IPS DF 6.9 (cell line): ENCODE measurements at places on chromosomes 3 and 15.

DNA sequence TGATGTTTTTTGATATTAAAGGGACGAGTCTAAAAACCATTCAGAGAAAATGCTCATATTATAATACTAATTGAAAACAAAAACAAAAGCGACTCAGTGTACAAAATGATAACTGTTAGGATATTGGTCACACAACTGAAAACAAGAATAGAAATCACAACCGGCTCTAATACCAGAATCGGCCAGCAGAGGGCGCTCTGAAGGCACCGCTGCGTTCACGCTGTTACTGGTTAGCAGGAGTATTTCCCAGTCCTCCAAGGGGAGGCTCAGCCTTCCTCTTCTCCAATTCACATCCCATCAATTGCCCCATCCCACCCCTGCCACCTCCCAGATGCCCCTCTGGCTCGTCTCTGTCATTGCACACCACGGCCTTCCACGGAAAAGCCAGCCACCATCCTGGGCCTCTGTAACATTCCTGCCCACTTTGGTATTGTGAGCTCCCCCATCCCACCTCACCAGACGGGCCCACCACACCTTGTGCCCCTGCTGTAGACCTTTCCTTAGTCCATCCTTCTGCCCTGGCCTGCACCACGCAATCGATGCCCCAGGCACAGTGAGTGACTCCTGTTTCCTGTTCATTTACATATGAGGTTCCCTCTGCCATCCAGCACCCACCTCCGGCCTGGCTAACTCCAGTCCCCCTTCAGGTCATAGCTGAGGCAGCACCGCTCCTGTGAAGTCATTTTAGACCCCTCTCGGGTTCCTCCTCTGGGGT is 8.5 kb downstream of the FAM107A start:
- no peak for DNase-seq

DNA sequence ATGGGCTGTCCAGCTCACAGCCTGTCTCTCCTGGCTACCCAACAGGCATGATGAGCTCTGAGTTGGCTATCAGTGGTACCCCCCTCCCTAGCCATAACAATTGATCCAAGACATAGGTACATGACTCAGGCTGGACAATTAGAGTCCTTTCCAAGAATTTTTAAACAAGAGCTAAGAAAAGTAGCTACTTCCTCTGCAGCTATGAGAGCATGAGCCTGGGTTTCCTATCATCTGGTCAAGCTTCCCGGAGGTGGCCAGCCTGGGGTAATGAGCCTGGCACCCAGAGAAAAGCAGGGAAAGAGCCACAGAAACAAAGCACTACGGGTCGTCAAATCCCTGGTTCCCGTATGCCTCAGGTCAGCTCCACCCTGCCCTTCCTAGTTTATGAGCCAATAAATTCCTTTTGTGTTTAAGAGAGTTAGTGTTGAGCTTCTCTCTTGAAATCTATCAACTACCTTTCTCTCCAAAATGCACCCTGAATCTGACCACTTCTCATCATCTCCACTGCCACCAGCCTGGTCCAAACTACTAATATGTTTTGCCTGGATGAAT is 2.3 kb upstream of the SLC51B start:
- DNase-seq, result no peak

DNA sequence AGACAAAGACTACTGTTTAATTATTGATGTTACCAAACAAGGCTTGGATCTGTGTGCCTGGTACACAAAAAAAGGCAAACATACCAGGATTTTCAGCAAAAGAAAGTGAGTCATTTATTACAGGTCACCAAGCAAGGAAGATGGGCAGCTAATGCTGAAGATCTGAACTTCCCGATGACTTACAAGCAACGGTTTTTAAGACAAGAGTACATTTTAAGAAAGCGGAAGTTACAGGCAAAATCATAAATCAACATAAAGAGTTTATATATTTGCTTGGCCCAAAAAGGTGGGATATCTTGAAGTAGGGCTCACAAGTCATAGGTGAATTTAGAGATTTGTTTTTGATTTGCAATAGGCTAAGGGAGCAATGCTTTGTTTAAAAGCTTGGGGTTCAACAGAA is 125.4 kb upstream of the SPATA16 start:
- no peak for DNase-seq

DNA sequence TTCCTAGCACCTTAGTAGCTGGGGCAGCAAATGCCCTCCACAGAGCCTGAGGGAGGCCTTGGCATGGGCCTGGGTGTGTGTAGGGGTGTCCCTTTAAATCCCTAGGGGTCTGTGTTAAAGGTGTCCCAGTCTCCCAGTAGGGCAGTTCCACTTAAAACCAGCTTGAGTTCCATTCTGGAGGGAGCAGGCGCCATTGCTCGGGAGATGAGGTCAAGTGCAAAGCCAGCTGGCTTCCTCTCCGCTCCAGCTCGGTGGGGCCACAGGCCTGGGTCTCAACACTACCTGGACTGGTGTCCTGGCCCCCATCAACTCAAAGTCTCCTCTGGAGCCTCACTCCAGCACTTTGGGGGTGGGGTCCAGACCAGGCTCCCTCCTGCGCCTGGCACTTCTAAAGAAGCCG is 25.2 kb downstream of the FEM1B start:
- DNase-seq, result no peak

DNA sequence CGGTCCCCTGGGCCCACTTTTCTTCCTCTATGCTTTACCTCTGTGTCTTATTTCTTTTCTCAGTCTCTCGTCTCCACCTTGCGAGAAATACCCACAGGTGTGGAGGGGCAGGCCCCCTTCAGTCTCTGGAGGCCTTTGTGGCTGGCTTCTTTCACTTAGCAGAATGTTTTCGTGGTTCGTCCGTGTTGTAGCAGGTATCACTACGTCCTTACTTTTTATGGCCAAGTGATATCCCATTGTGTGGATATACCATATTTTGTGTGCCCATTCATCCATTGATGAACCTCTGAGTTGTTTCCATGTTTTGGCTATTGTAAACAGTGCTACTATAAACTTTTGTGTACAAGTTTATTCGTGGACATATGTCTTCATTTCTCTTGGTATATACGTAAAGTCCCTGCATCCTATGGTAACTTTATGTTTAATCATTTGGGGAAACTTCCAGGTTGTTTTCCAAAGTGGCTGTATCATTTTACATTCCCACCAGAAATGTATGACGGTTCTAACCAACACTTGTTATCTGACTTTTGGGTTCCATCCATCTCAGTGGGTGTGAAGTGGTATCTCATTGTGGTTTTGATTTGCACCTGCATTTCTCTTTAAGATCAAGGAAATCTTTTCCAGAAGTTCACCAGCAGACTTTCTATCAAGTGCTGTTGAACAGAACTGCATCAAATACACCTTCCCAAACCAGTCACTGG is 5.6 kb downstream of the PIGZ start:
- DNase-seq, result no peak

DNA sequence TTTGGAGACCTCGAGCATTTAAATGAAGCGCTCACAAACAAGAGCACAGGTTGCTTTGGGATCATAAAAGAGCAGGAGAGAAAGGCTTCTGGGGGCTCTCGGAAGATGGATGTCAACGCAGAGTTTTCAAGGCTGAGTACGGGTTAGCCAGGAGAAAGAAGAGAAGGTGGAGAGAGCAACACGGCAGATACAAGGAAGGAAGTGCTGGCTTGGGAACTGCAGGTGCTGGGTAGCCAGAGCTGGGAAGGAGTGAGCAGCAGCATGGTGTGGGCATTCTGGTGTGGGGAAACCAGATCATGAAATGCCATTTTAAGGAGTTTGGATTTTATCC is 580 bp upstream of the RUBCN start:
- DNase-seq, result no peak

DNA sequence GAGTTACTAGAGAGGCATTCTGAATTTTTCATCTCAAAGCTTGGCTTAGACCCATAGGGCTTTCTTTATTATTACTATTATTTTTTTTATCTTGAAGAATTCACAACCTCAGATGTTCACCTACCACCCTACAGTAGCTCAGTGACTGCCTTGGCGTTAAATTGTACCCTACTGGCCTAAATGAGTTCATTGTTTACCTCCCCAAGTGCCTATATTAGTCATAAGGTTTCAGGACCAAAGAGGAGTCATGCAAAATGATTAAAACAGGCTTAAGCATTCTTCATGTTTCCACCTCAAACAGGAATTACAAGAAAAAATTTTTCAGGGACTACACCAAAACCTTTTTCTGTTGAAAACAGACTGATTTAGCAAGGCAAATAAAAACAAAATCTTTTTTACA is 751.5 kb downstream of the SQOR start:
- DNase-seq, result no peak

DNA sequence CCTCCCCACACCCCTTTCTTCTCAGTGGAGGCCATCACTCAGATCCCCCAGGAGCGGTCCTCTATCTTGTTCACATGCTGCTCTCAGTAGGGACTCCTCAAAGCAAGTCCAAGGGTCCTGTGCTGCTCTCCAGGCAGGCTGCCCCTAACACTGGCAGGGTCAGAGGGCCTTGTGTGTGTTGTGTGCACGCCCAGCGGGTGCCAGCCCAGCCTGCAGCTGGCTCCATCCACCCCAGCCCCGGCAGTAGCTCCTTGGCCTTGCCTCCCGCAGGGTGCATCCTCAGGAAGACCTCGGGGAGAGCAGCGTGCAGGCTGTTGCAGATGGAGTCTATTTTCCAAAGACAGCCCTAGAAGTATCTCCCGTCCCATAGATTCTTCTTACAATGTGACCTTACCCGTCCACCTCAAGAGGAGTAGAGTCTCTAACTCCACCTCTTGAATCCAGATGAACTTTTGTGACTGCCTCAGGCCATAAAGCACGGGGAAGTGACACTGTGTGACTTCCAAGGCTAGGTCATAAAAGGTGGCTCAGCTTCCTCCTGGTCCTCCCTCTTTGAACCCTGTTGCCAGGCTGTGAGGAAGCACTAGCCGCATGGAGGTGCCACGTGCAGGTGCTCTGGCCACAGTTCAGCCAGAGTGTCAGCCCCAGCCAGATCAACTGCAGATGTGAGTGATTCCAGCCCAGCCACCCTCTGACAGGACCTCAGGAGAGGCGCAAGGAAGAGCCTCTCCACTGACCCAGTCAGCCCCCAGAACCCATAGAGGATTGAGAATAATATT is 531.6 kb downstream of the SHQ1 start:
- DNase-seq, result no peak

- no peak for DNase-seq
These were observed 1.7 kb upstream of the SLC9A9 start for GRCh38 chr3:143849854-143850549.

- DNase-seq, result no peak
These were observed 58.8 kb downstream of the CLASP2 start for GRCh38 chr3:33658991-33659848.

- DNase-seq, result no peak
These were observed 101.5 kb upstream of the CRBN start for GRCh38 chr3:3281024-3281423.

DNA sequence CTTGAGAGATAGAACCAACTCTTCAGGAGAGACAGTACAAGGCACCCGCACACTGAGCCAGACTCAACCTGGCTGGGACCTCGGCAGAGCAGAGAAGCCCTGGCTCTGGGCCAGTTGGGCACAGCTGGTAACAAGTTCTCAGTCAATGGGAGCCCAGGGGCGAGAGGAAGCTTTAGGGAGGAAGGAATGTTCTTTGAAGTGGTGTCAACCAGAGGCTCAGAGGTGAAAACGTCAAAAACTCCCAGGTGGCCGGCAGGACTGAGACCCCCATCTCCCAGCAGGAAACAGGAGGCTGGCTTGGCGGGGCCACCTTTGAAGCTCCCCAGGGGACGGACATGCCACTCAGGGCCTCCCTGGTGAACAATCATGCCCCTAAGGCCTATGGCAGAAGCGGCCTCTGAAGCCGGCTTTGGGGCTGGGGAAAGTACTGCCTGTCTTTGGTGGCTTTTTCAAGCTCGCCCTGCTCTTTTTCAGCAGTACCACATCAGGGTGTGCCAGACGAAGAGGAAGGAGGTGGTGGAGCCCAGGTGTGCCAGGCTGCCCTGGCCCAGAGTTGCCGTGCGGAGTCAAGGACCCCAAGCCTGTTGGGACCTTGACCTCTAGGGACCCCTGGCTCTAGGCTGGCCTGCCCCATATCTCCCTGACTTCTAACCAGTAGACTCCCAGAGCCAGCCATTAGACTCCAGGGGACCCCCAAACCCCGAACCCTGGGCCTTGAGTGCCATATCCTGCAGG is 16.7 kb upstream of the TBC1D21 start:
- no peak for DNase-seq

DNA sequence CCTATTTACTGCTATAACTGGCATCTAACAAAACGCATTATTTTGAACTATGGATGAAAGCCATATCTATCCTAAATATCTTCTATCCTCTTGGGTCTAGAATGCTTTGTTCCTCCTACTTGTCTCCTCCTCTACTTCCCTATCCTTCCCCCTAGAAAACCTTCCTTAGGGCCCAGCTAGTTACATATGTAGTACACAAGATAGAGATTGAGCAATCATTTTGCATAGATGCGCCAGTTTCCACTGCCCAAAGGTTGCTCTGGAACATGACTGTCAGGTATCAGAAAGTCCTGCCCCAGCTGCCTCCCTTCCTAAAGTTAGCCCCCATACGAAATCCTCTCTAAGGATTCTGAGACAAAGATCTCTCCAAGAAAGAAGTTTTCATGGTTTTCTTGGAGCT is 55.1 kb downstream of the GPR160 start:
- no peak for DNase-seq

DNA sequence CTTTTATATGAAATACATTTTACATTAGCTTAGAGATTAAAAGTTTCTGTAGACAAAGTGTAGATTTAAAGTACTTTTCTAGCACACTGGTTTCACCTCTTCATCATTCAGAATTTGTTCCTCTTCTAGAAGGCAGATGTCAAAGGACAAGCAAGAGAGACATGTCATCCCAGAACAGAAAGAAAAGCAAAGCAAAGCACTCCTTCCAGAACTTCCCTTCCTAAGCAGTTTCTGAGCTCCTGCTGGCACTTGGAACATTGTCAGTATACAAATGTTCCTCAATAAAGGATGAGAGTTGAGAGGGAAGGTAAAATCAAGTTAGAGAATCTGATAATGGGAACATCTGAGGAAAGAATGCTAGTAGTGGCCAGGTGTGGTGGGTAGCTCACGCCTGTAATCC is 26.2 kb downstream of the TMOD3 start:
- no peak for DNase-seq

DNA sequence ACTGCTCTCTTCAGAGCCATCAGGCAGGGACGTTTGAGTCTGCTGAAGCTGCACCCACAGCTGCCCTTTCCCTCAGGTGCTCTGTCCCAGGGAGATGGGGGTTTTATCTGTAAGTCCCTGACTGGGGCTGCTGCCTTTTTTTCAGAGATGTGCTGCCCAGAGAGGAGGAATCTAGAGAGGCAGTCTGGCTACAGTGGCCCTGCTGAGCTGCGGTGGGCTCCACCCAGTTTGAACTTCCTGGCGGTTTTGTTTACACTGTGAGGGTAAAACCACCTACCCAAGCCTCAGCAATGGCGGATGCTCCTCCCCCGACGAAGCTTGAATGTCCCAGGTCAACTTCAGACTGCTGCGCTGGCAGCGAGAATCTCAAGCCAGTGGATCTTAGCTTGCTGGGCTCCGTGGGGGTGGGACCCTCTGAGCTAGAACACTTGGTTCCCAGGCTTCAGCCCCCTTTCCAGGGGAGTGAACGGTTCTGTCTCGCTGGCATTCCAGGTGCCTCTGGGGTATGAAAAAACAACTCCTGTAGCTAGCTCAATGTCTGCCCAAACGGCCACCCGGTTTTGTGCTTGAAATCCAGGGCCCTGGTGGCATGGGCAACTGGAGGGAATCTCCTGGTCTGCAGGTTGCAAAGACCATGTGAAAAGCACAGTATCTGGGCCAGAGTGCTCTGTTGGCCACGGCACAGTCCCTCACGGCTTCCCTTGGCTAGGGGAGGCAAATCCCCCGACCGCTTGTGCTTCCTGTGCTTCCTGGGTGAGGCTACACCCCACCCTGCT is 21.1 kb upstream of the ST6GAL1 start:
- DNase-seq, result no peak
